GM18507 (cell line): ENCODE measurements at places on chromosomes 11 and 22.

GRCh38 chr11:128492903-128493569 lies 94.3 kb downstream of the ETS1 start:
- DNase-seq: no peak

GRCh38 chr11:24153337-24153736 lies 343.5 kb upstream of the LUZP2 start:
- DNase-seq: no peak

- DNase-seq: no peak
Observed at GRCh38 chr22:41801886-41802285, 1.4 kb downstream of the CCDC134 start.

GRCh38 chr11:69319255-69320106 lies 25.5 kb downstream of the MYEOV start:
- no peak for DNase-seq

DNA sequence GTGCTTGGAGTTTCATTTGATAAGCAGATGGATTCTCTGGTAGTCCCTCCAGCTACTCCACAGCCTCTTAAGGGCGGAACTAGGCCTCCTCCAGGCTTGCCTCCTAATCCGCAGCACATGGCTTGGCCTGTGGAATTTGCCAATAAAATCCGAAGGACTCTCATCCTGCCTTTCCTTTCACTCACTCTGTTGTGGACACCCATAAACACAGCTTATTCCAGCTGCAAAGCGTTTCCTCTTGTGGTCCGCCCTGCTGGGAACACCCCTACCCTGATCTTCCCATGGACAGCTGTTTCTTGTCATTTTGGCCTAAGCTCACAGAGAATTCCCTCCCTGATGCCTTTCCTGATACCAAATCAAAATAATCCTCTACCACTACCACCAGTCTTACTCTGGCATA lies 546.2 kb downstream of the NTM start:
- DNase-seq: no peak

- no peak for DNase-seq
Observed at GRCh38 chr22:37546437-37547250, 13.6 kb upstream of the CDC42EP1 start.

DNA sequence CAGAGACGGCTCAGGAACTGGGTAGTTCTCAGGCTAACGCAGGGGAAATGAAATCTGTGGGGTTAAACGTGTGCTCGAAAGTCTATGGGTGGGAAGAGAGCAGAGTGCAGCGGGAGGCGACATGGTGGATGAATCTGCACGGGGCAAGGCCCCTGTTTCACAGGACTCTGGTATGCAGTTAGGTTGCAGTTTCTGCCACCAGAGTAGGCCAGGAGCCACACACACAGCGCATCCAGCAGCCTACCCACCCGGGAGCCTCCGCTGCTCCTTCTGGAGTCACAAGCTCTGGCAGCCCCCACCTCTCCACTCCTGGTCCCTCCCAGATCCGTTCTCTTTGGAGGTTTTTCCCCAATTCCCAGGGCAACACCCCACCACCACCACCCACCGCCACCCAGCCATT lies 27.0 kb downstream of the SPATA19 start:
- DNase-seq: no peak

GRCh38 chr11:35721651-35722282 lies 59.2 kb downstream of the TRIM44 start:
- no peak for DNase-seq

- DNase-seq: no peak
Observed at GRCh38 chr11:32162906-32163305, 72.0 kb downstream of the RCN1 start.

DNA sequence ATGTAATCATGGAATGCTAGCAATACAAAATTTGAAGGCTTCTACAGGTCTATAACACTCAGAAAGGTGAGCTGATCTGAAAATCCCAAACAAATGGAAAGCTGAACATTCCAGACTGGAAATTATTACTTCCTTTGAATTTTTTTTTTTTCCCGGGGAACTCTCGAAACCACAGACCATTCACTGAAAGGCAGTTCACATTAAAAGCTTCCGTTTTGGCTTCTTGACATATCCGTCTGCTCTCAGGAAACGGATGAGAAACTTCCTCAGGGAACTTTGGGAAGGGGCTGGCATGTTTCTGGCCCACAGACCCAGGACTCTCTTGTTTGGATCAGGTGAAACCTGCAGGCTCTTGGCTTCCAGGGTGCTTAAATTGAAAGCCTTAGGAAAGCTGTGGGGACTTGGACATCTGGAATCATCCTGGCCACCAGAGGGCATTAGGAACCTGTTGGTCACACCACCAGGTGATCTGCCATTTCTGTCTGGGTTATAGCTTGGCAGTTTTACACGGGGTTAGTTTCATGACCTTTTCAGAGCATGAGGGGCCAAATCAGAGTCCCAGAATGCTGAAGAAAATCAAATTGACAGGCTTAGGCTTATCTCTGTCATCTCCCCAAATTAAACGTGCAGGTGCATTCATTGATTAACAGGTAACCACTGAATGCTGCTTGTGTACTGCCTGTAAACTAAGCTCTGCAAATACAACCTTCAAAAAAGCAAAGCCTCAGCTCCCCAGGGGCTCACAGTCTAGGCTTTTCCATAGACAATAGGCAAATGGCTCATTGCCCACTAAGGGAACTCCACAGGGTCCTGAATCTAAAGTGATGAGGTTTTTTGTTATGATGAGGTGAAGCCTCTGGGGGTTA lies 22.7 kb upstream of the GRAMD1B start:
- no peak for DNase-seq

DNA sequence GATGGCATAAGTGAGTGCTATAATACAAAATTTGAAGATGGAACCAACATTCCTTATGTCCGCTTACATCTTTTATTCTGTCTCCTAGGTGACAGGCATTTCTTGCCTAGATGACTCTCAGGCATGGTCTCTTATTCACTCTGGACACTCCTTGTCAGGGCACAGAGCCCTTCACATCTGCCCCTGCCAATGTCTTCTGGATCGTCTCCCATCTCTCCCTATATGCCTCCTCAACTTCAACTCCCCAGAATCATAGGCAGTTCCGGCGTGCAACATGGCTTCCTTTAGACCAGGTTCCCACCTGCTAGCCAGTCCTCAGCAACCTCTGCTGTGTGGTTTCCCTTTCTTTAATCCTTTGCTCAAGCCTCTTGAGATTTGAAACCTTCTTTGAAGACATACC lies 300.9 kb downstream of the TENM4 start:
- no peak for DNase-seq

DNA sequence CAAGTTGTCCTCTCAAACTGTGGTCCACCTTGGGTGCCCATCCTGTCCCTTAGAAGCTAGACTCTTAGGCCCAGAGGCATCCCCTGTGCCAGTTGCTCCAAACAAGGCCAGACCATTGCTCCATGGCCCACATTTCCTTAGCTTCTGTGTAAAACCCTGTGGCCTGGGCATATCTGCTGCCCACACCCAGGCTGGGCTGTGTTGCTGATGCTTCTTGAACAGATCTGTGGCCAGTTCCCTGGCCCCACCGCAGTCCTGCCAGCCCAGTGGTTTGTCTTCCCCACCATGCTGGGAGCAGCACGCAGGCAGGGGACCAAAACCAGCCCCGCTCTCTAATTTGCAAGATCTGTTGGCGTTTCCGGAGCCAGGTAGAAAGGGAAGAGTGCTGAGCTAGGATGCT lies 72.2 kb downstream of the CSNK2A3 start:
- DNase-seq: no peak
